ENCODE measurements at places on chromosomes 5 and 9.
A peak's percentile ranks its signal among the peaks of the same experiment; 100 is the strongest.

DNA sequence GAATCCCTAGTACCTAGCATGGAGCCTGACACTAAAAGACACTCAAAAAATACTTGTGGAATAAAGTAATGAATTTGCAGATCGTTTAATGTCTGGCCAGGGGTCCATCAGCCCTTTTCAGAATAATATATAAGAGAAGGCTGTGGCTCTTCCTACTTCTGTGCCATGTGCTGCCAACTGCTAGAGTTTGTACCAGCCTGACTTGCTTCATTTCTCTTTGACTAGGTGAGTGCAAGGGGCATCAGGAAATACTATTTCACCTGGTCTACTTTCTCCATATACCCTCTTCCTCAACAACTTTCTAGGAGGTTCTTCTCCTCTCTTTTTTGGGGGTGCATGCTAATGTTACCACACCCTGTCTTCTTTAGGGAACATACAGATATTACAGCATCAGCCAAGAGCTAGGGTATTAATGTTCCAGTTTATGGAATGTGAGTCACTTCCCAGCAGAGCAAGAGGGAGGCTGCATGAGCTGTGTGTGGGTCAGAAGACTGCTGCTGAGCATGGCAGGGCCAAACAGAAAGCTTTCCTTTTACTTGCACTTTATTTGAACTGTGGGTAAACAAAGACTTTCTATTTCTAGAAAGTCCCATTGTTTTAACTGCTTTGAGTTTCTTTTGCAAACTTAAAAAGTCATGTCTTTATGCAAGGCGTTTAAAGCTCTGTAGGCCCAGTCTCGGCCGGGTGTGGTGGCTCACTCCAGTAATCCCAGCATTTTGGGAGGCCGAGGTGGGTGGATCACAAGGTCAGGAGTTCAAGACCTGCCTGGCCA, 158.9 kb downstream of the ADAMTSL1 start:
- no peak overlapping the region for H3K27ac ChIP-seq
- no peaks in the 10 kb centered on the region for H3K36me3 ChIP-seq
- no peak overlapping the region for H3K4me3 ChIP-seq

- H3K27me3 ChIP-seq: no peaks in the 10 kb centered on the region
- no peak overlapping the region for H3K4me3 ChIP-seq
These were observed 11.7 kb downstream of the C5 start for GRCh38 chr9:121038362-121038761.

DNA sequence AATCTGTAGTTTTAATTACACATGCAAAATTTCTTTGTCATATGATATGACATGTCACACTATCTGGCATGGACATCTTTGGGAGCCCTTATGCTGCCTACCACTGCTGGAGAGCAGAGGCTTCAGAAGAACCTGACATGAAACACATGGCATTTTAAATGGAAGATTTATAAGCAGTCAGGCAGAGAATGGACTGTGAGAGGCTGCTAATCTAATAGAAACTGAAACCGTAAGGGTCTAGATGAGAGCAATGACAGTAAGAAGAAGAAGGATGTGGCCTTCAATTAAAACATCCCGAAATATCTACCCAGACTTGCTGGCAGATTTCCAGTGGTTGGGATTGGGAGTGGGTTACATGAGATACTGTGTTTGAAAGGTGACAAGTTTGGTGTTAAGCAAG, 149.8 kb downstream of the MACIR start:
- DNase-seq: no peak
- H3K36me3 ChIP-seq: no peaks in the 10 kb centered on the region
- no peak overlapping the region for H3K27ac ChIP-seq
- peaks cover 2% of the 10 kb centered on the region for H3K27me3 ChIP-seq
- no peak overlapping the region for H3K4me3 ChIP-seq
- H3K4me1 ChIP-seq: no peaks in the 10 kb centered on the region

DNA sequence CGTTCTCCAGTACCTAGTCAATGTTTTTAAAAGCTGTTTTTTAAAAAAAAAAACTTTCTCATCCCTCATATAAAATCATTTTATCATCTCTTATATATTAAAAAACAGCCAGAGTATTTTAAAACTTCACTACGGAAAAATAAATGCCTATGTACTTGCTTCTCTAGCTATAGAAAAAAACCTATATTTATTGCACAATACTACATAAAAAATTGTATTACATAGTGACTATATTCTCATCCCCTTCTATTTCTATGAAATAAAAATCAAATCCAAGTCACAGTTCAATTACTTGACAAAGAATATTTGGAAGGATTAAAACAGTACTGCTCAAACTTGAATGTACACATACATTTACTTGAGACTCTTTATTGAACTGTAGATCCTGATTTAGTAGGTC, 56.7 kb downstream of the RICTOR start:
- peaks cover 10% of the 10 kb centered on the region for H3K4me1 ChIP-seq
- no peaks in the 10 kb centered on the region for H3K27me3 ChIP-seq
- no peaks in the 10 kb centered on the region for H3K36me3 ChIP-seq
- H3K4me3 ChIP-seq: no peak overlapping the region
- H3K27ac ChIP-seq: no peak overlapping the region

GRCh38 chr5:139600336-139600949, 39.3 kb downstream of the UBE2D2 start:
- no peaks in the 10 kb centered on the region for H3K27me3 ChIP-seq
- peaks cover 5% of the 10 kb centered on the region for H3K4me1 ChIP-seq
- H3K36me3 ChIP-seq: peaks cover 27% of the 10 kb centered on the region
- peak overlapping the region; percentile 49 for H3K27ac ChIP-seq
- H3K4me3 ChIP-seq: no peak overlapping the region
- DNase-seq: peak; percentile 86

GRCh38 chr5:95664204-95664786, 17.7 kb downstream of the RFESD start:
- peak overlapping the region; percentile 34 for H3K27ac ChIP-seq
- H3K4me3 ChIP-seq: no peak overlapping the region
- DNase-seq: peak; percentile 49
- H3K27me3 ChIP-seq: no peaks in the 10 kb centered on the region
- H3K4me1 ChIP-seq: peaks cover 8% of the 10 kb centered on the region

- no peak overlapping the region for H3K27ac ChIP-seq
- no peak for DNase-seq
- H3K36me3 ChIP-seq: no peaks in the 10 kb centered on the region
- H3K4me3 ChIP-seq: no peak overlapping the region
- H3K4me1 ChIP-seq: peaks cover 2% of the 10 kb centered on the region
- no peaks in the 10 kb centered on the region for H3K27me3 ChIP-seq
These were observed 126.7 kb upstream of the ZNF608 start for GRCh38 chr5:124873188-124873587.

DNA sequence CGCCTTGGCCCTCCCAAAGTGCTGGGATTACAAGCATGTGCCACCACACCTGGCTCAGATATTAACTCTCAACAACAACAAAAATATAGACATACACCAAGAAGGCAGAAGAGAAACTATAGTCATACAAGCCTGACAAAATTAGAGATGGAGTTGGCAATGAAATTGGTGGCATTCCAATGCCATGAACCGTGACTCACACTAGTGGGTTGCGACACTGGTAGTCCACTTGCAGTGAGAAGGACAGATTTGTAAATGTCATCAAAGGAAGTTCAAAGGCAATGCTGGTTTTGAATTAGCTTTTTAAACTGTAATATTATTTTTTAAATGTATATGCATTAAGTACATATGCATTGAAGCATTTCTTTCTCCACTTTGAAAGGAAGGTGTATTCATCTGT, 8.5 kb upstream of the DNAJC25 start:
- H3K27me3 ChIP-seq: no peaks in the 10 kb centered on the region
- peak; percentile 83 for DNase-seq
- H3K4me3 ChIP-seq: no peak overlapping the region

GRCh38 chr5:39186722-39187539, 32.4 kb downstream of the FYB1 start:
- H3K27me3 ChIP-seq: peaks cover 9% of the 10 kb centered on the region
- no peaks in the 10 kb centered on the region for H3K36me3 ChIP-seq
- H3K4me1 ChIP-seq: no peaks in the 10 kb centered on the region
- no peak for DNase-seq
- no peak overlapping the region for H3K27ac ChIP-seq

DNA sequence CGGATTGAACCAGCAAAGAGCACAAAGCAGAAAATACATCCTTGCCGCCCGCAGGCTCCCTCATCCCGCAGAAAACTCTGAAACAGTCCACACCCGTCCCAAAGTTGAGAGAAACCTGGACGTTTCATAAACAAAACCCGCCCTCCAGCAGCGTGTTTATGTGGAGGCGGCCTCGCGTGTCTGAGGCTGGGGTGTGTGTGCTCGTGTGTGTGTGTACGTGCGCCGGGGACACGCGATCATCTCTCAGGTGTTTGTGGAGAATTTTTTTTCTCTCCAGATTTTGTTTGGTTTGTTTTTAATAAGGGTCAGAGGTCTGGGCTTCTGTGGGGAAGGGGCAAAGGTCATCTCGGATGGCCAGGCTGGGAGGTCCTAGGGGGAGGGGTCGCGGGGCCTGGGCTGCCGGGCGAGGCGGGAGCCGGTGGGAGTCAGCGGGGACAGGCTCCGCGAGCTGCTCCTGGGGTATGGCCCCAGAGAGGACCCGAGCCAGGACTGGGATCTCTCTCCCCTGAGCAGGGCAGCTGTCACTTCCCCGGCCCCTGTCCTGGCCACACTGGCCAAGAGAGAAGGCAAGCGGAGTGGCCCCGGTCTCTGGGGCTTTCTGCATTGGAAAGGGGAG, 206.4 kb downstream of the C9orf50 start:
- DNase-seq: peak; percentile 63
- H3K4me3 ChIP-seq: no peak overlapping the region
- H3K4me1 ChIP-seq: peaks cover 21% of the 10 kb centered on the region
- H3K27me3 ChIP-seq: no peaks in the 10 kb centered on the region

- no peaks in the 10 kb centered on the region for H3K27me3 ChIP-seq
- no peak overlapping the region for H3K4me3 ChIP-seq
- DNase-seq: no peak
- no peak overlapping the region for H3K27ac ChIP-seq
- H3K4me1 ChIP-seq: peaks cover 3% of the 10 kb centered on the region
These were observed 275.2 kb downstream of the BNC2 start for GRCh38 chr9:16595227-16595626.

DNA sequence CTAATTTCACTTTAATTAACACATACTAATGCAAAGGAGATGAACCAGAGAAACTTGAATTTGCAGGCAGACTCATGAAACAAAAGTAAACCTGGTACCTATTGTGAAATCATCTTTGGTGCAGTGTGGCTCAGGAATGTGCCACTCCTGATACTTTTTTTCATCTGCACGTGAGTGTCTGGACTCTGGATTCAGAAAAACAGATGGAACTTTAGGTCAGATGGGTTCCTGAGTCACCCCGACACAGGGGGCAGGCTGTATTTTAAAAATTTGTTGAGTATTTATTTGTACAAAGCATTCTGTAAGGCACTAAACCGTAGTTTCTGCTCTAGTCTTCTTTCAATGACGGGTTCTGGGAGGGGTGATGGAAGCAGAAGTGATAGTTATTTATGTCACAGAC, 52.2 kb upstream of the TUT7 start:
- DNase-seq: peak; percentile 88
- peak overlapping the region; percentile 55 for H3K27ac ChIP-seq

GRCh38 chr5:40984884-40985283, 75.6 kb downstream of the C7 start:
- peak overlapping the region; percentile 35 for H3K27ac ChIP-seq
- H3K4me1 ChIP-seq: peaks cover 20% of the 10 kb centered on the region
- H3K36me3 ChIP-seq: no peaks in the 10 kb centered on the region

DNA sequence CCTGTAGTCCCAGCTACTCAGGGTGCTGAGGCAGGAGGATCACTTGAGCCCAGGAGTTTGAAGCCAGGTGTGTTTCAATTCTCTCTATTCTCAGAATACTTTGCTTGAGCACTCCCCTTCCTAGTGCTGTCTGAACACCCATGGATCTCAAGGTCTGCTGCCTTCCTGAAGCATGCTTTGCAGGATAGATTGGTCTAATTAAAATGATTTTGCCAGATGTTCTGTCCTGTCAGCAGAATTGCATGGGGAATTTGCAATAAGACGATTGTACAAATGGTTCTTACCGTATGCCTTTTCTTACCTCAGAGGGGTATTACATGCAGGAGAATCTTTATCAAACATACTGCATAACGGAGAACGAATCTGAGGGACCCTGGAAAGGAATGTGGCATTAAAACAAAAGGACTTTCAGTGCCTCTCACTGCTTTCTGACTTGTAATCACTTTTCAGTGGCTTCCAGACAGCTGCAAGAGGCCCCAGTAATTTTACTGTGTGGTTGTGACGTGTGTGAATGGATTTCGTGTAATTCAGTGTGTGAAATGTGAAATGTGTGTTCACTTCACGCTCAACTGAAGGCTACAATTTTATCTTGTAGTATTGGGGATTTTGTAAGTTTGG, 587.2 kb upstream of the SEMA6A start:
- H3K27me3 ChIP-seq: no peaks in the 10 kb centered on the region
- no peaks in the 10 kb centered on the region for H3K4me1 ChIP-seq
- no peaks in the 10 kb centered on the region for H3K36me3 ChIP-seq
- H3K4me3 ChIP-seq: no peak overlapping the region
- no peak overlapping the region for H3K27ac ChIP-seq

DNA sequence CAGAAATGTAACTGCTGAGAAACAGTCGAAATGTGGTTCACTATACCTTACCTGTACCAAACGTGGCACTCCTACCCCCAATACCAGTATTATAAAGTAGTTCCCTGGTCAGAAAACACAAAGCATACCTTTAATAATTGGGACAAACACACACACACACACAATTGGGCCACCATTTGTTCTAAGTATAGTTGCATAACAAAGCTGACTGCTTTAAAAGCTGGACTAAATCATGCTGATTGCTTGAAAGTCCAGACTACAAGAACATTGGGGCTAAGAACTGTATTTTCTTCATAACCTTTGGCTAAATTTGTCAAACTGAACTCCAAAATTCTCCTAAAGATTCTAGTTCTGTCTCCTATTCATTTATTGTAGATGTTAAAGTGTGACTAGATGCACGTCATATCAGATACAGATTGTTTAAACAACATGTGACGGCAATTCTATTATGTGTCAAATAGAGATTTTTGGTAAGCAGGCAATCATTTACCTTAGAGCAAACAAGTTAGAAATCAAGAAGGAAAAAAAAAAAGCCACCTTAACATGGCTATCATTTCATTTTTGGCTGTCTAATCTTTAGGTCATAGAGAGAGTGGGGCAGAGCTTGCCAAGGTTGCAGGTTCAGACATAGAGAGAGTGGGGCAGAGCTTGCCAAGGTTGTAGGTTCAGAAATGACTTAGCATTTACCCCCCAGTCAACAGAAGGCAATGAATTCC, 265.1 kb downstream of the ARL15 start:
- no peak overlapping the region for H3K27ac ChIP-seq
- no peaks in the 10 kb centered on the region for H3K36me3 ChIP-seq
- H3K27me3 ChIP-seq: no peaks in the 10 kb centered on the region

- peak; percentile 81 for DNase-seq
- H3K36me3 ChIP-seq: no peaks in the 10 kb centered on the region
- no peaks in the 10 kb centered on the region for H3K27me3 ChIP-seq
These were observed 170.1 kb downstream of the ADAMTS12 start for GRCh38 chr5:33721491-33722200.

DNA sequence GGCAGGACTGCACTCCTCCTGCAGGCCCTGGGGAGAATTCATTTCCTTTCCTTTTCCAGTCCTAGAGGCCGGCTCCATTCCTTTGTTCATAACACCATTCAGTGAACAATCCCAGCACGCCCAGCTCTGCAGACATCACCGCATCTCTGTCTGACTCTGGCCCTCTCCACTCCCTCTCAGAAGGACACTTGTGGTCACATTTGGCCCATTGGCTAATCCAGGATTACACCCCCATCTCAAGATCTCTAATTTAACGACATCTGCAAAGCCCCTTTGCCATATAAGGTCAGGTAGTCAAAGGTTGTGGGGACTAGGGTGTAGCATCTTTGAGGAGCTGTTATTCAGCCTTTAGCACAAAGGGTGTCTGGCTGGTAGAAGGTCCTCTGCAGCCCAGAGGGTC, 185.0 kb upstream of the DAP start:
- no peak overlapping the region for H3K4me3 ChIP-seq
- no peaks in the 10 kb centered on the region for H3K4me1 ChIP-seq
- peaks cover 12% of the 10 kb centered on the region for H3K27me3 ChIP-seq
- DNase-seq: no peak
- H3K27ac ChIP-seq: no peak overlapping the region
